AG08395 (cell line): ENCODE measurements at places on chromosomes 4 and X.

DNA sequence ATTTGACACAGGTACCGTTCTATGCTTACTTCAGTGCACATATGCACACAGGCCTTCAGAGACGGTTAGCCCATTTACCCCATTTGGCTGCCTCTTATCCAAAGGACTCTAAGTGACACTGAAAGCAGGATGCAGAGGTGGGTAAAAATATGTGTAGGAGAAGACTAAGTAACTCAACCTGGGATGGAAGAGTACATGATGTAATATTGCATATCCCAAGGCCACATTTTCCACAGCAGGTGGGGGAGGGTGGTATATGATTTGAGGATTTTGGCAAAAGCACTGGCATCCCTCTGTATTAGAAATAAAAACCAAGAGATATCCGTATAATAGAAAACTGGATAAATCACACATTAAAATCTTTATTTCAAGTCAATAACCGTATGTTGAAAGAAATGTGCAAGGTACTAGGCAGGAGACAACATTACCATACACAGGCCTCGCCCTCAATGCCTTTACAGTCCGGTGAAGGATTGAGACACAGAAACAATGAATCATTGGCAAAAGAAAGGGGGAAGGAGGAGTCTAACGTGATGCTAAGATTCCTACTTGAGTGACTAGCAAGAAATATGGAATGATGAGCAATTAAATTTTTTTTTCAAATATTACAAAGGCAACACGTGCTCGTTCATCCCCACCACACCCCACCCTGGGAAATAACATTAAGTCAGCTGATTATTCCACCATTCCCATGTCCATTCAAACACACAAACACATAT, 161.0 kb upstream of the RASGEF1B start:
- no peak for DNase-seq

DNA sequence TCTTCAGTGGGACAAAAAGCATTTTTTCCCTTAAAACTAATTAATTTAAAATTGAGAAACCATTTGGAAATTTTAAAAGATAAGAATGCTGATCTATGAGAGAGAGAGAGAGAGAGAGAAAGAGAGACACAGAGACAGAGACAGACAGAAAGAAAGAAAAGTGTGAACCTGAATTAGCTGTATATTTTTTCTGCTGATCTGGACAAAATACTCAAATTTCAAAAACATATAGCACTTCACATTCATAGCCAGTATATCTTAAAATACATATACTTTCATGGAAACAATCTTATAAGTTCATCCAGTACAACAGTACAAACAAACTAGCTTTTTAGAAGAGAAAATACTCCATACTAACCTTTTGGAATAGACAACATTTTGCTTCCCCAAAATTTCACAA, 18.4 kb downstream of the ENOX2 start:
- no peak for DNase-seq

DNA sequence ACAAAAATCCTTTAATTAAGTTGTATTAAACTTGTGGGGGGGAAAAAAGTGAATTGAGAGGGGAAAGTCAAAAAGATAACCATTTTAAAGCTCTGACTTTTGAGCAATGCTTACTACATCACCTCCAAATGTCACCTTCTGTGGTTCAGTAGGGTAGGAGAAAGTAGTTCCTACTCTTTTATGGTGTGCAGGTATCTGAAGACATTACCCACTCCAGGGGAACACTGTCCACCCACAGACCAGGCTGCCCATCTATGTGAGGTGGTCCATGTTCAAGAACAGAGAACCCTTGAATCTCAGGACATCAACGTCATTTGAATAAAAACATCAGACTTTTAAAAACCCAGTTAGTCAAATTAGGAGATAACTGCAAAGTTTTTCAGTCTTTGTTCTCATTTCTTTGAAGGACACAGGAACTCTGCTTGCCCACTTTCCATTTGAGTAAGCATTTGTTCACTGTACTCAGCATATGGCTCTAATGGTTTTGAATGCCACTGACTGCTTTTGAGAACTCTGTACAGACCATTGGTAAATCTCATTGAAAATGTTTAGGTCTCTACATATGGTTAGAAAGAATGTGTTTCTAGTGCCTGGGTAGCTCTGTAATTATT, 18.4 kb downstream of the NMU start:
- no peak for DNase-seq

DNA sequence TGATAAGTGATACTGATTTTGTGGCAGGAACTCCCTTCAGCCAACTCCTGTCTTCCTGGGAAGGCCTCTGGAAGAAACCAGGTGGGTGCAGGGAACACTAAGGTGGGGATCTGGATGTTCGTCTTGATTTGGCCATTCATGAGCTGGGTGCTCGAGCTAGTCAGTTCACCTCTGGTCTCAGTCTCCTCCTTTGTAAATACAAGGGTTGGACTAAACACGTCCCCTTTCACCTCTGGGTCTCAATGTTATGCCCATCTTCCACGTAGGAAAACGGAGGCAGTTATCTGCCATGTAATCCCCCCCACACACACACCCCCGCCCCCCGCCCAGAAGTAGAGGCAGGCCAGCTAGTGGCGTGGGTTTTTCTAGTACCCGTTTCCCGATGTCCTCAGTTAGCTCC, 4.1 kb upstream of the RS1 start:
- no peak for DNase-seq

DNA sequence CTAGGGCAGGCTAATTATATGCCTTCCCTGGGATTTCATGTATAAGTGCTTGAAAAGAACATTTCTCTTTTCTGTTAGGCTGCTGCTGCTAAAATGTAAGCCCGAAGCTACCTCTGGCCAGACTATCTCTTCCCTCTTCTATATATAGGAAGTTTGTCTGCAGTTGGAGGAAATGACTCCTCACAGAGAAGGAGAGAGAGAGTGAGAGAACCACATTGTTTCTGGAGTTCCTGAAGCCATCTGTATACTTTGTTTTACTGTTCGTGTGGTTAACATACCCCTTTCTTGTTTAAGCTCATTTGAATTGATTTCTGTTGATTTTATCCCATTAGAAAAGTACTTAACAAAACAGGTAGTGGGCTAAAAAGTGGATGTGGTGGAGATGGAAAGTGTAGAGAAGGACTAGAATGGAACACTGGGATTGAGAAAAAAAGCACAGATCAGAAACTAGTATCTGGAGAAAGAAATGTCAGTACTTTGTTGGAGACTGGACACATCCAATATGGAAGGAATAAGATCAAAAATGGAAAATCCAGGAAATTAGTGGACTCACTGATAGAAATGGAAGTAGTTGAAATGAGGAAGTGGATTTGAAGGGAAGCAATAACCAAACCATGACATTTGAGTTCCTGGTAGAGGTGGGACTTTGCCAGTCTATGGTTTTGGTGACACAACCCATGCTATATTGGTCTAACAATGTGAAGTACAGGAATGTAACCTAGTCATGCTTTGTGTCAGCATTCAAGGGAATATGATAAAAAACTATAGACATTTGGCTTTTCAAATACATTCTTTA, 112.6 kb downstream of the TMA16 start:
- no peak for DNase-seq

GRCh38 chr4:185394568-185395237, 1.0 kb downstream of the LRP2BP start:
- no peak for DNase-seq
